ENCODE measurements at places on chromosomes 11 and 22.

- no peak for DNase-seq
These were observed 9.0 kb upstream of the SCGB1A1 start for GRCh38 chr11:62409831-62410230.

DNA sequence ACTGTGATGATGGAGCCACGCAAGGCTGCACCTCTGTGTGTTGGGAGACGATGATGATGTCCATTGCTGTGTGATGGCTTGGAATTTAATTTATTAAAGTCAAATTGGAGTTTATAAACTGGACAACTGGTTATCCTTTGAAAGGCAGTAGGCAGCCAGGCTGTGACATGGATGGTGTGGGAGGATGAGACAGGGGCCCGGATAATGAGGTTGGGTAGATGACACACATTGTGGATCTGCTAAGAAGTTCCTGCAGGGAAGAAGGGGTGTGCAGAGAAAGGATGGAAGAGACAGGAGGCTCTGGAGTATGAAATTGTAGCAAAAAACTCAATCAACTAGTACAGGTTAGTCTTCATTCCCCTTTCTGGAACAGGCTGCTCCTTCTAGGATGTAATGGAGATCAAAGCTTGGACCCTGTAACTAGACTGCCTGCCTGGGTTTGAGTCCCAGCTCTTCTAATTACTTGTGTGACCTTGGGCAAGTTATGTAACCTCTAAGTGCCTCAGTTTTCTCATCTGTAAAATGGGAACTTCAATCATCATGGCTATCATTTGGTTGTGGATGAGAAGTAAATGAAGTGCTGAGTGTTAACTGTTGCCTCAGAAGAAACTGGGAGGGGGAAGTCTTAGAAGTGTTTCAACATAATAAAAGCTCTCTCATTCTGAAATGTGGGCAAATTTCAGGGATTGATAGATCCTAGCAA is 4.2 kb upstream of the HINFP start:
- DNase-seq = no peak

- no peak for DNase-seq
These were observed 54.5 kb upstream of the PLET1 start for GRCh38 chr11:112315057-112315720.

DNA sequence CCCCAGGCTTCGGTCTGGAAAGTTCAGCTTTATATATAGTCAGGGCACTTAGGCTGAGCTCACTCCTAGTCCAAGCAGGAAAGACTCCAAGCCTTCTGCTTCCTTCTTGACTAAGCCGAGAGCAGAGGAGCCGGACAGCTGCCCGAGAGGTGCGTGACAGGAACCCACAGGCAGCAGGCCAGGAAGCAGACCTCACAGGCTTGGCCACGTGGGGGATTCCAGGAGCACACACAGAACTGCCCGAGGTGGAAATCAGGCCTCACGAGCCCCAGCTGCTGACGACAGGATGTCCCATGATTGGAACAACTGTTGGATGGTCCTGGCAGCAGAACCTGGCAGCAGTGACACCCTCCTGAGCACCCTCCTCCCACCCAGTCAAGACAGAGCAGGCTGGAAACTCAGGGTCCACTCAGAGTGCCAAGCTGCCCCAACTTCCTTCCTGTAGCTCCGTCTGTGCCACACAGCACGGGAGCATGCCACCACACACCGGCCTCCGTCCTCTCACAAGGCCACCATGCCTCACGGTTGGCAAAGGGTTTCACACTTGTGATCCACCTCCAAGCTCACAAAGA is 5.4 kb downstream of the PLA2G6 start:
- DNase-seq = peak; percentile 24

DNA sequence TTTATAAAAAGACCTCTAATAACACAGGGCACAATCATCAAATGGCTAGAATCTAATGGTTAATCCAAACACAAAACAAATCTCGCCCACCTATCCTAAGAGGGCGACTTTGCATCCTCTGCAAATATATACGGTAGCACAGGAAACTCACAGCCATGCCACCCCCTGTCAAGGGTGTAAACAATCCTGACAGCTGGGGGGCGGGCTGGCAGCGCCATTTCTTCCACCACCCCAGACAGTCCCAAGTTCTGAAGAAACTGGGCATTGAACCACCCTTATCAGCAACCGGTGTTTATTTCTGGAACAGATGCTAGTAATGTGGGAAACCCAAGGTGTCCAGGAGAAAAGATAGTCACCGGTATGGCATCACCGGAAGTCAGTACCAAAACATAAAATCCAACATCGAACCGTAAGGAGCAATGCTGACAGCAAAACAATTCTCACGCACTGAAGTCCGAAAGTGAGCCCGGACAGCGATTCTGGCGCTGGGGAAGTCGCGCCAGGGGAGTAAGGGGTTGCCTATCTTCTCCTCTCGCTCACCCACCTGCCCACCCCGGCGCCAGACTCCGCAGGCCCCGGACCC is 825 bp downstream of the FBXO3 start:
- DNase-seq = peak; percentile 55

DNA sequence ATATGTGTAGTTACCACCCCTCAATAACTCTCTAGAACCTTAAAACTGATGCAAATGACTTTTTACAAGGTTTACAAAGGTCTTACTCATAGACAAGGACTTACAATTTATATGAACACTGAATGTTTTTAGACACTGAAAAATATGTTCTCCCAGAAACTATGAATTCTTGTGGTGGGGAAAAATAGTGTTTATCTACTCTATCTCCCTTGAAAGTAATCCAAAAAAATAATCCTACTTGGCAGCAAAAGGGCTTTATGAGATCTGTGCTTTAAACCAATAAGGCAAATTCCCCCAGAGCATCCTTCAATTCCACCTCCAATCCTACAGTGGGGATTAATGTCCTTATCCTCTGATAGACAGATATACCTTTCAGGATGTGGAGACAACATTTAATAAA is 1984.1 kb upstream of the RAG2 start:
- DNase-seq = no peak

- DNase-seq = peak; percentile 72
These were observed 69.7 kb upstream of the EP300 start for GRCh38 chr22:41022470-41023298.

- no peak for DNase-seq
These were observed 3.8 kb downstream of the DGCR2 start for GRCh38 chr22:19118329-19118880.

DNA sequence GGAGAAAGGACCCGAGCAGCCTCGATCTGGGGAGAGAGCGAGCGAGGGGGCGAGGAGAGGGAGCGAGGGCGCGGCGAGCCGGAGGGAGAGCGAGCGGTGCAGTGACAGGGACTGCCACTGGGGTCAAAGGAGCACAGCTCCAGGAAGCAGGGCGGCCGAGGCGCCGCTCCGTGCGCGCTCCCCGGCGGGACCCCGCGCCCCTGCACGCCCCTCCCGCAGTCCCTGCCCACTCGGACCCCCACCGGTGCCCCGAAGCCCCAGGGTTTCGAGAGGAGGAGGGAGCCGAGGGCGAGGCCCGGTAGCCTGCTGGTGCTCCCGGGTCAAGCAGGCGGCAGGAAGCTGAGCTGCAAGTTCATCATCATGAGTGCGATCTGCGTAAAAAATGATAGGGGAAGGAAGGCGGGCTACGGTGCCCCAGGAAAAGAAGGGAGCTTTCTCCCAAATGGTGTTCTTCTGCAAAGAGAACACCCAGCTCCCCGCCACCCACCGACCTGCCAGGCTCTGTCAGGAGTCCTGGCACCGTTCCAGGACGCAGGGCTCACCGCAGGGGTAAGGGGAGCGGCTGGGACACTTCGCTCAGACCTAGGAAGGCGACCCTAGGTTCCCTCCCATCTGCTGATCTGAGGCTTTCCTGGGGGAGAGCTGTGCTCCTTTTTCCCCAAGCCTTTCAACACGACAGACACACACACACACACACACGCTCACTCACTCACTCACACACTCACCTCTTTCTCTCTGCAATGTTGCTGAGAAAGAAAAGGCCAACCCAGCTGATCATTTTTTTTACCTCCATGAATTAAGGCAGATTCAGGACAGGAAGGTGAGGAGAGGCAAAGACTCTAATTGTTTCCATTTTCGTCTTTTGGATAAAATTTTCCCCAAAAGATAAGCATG is at the start of gene MPPED2:
TSS of gene MPPED2 (minus strand) at position 103 of the 894 bp plus-strand sequence. CDS start 5,980 bp downstream, outside the sequence.
- DNase-seq = no peak

Measured in CD4-positive, alpha-beta memory T cell (primary cell).